ENCODE measurements at places on chromosomes 12 and 14. TPM values are rescaled to one million over a fixed set of nuclear protein-coding genes. Genes with fewer than 3 reads are reported as not detected.

Gene TAS2R10
- total RNA-seq: not detected

DNA sequence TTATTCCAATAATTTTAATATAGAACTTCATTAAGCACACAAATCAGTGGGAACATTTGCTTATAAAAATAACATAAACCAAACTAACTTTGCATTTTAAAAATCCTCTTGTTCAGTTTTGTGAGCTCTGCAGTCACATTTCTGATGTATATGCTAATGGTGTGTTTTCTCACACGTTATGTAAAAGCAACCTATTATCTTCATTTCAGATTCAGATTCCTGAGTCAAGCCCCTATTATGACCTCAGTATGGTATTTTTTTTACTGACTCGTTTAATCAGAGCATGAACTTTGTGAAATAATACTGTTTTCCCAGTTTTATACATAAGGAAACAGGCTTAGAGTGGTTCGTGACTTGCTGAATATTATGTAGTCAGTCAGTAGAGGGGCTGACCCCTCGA, 394.0 kb downstream of the TMEM117 start:
- no peak for DNase-seq

Gene GLIPR1L2
- total RNA-seq: not detected

- no peak for DNase-seq
These were observed 89.3 kb downstream of the OSBPL8 start for GRCh38 chr12:76470028-76470939.

- DNase-seq: no peak
These were observed 182.4 kb upstream of the CCND2 start for GRCh38 chr12:4091016-4091743.

- no peak for DNase-seq
These were observed 305.3 kb upstream of the DDHD1 start for GRCh38 chr14:53458368-53458814.

Gene VDR
- total RNA-seq: 305 TPM

GRCh38 chr12:47754126-47754525, 4.6 kb downstream of the RAPGEF3 start:
- DNase-seq: no peak

GRCh38 chr14:65926935-65927700, 514.6 kb downstream of the FUT8 start:
- no peak for DNase-seq

DNA sequence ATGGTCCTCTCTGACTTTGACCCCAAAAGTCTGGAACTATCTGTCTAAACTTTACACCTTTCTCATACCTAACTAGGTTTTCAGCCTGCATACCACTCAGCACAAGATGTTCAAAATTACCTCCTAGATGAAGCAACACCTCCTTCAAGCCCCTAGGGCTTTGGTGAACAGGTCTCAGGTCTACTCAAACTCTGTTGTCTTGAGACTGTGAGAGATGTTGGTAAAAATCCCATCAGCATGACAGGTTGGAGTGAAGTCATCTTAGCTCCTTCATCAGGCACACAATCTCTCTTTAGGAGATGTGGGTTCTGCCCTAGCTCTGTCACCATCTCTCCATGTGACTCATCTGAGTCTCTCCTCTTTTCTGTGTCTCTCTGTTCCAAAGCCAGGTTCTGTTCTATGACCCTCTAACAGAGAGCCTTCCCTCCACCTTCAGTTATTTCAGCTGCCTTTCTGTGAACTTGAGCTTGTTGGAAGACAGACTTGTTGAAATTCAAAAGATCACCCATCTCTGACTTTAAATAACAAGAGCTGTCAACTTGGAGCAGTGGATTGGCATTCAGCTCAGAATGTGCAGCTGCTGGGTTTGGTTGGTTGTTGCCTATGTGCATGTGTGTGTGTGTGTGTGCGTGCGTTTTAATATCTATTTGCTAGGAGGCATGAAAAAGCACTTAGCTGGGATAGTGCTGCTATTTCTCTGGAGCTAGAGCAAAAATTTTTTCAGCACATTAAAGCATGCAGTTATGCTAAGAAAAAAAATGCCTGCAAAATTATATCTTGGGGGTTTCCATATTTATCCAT, 130.7 kb downstream of the CRACR2A start:
- no peak for DNase-seq

DNA sequence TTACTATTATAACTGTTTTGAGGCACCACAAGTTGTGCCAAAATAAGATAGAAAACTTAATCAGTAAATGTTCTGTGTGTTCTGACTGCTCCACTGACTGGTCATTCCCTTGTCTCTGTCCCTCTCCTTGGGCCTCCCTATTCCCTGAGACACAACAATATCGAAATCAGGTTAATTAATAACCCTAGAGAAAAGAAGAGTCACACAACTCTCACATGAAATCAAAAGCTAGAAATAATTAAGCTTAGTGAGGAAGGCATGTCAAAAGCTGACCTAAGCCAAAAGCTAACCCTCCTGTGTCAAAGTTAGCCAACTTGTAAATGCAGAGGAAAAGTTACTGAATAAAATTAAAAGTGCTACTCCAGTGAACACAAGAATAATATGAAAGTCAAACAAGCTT, 53.8 kb upstream of the CCDC196 start:
- DNase-seq: no peak

DNA sequence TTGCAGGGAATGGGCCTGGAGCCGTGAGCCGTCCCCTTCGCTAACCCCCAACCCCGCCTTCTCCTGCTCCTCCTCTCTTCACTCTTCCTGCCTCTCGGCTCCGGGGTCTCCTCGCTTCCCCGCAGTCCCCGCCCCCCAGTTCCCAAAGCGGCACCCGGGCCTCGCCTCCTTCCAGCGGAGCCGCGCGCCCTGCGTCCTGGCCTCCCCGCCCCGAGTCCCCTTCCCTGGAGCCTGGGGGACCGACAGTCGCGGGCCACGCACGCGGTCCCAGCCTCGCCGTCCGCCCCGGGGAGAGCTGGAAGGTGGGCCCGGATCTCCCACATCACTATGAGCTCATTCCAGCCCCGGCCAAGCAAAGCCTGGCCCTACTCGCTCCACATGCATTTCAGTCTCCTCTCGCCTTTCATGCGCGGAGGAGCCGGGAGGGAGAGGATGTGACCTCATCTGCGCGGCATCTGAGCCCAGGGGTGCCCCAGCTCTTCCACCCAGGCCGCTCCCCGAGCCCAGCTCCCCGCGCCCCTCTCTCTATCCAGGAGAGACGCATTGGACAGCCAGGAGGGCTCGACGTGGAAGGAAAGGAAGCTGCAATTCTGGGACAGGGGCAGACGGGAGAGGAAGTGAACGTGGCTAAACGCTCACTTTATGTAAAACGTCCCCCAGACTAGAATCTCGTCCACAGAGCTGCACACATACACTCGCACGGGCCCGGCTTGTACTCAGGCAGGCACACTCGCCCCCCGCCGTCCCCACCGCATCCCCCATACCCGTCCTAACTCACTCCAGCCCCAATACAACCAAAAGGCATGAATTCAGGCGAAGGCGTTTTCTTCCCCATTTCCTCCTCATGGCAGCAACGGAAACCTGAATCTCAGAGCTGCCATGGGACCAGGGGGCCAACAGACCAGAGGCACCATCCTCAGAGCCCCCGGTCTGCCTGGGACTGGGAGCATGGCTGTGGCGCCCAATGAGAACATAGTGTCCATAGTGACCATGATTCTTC, 108.7 kb upstream of the CCND2 start:
- DNase-seq: peak; percentile 67

Gene ACOT4
- 1.1 TPM for total RNA-seq

DNA sequence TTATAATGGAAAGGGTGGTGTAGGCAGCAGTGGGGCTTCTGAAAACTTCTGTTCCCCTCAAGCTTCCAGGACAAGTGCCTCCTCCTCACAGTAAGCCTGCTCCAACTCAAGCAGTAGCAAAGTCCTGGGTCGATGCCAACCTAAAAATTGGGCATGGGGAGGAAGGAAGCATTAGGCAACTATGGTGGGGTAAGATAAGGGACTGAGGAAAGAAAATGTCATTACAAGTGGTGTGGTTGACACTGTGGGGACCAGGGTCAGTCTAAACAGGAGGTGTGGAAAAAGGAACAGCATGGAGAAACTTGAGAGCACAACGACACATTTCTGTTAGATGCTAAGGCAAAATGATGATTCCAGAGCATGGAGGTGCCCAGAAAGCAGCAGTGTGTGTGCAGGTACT, 34.9 kb downstream of the WIF1 start:
- no peak for DNase-seq

Gene APOF
- not detected for total RNA-seq

DNA sequence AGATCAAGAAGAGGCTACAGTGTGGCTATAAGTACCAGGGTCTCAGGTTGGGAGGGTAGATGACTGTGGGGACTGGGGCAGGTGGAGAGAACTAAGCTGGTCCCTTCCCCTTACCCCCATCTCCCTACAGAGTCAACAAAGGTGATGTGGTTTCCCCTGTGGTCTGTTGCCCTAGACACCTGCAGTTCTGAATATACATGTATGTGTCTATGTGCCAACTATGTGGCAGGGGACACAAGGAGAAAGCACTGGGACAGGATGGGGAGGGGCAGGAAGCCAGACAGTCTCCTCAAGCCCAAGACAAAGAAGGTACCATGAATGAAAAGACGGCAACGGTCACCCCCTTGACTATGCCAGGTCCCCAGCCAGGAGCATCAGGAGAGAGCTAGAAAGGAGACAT, 4.5 kb upstream of the HDAC7 start:
- no peak for DNase-seq

Gene SMCO2
- total RNA-seq: 1.8 TPM

DNA sequence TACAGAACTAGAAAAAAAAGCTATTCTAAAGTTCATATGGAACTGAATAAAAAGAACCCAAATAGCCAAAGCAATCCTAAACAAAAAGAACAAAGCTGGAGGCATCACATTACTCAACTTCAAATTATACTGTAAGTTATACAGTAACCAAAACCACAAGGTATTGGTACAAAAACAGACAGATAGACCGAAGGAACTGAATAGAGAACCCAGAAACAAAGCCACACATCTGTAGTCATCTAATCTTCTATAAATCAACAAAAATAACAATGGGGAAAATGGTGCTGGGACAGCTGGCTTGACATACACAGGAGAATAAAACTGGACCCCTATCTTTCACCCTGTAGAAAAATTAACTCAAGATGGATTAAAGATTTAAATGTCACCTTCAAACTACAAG, 38.1 kb upstream of the CMKLR1 start:
- DNase-seq: no peak

DNA sequence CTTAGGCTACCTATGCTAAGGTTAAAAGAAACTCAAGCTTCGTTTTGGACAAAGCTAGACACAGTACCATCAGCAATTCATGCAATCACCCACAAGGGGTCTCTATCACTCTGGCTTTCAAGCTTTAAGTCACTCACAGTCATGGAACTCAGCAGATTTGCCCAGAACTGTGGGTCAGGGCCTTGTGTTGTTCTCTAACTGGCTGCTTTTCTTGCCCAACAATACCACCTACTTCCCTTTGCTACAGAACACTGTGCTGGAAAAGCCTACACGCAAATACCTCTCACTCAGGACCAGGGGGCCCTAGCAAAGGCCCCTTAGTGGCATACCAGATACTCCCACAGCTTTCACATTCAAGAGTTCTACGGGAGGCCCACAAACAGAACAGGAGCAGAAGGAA, 9.1 kb downstream of the NEMP1 start:
- peak; percentile 50 for DNase-seq

DNA sequence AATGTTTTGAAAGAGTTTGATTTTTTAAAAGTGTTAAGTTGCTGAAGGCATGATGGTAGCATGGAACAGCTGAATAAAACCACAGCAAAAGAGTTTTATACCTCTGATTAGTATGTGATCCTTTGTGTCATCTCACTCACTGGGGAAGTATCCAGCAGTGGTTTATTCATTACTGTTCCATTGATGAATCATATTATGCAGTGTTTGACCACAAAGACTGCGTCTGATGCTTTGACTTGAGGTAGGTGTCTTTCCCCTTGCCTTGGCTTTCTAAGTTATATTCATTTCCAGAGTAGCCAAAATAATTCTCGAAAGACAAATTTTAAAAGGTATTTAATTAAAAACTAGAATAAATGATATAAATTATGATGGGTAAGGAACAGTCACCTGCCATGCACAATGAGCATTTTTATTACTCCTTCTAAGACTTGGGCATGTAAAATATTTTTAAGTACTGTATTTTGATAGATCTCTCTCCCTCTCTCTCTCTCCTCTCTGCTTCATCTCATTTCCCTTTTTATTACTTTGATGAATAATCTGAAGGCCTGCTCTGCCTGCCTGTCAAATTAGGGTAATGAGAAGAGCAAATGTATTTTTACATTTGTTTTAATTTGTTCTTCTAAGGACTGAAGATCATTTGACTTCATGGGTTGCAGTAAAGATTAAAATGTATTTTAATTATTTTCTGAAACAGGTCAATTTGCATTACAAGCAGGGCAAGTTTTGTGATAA, 164.9 kb downstream of the NAV3 start:
- no peak for DNase-seq

- DNase-seq: no peak
These were observed 1.8 kb upstream of the PPP1R12A start for GRCh38 chr12:79936670-79937069.

- no peak for DNase-seq
These were observed 18.5 kb upstream of the DHRS7 start for GRCh38 chr14:60183741-60184140.

DNA sequence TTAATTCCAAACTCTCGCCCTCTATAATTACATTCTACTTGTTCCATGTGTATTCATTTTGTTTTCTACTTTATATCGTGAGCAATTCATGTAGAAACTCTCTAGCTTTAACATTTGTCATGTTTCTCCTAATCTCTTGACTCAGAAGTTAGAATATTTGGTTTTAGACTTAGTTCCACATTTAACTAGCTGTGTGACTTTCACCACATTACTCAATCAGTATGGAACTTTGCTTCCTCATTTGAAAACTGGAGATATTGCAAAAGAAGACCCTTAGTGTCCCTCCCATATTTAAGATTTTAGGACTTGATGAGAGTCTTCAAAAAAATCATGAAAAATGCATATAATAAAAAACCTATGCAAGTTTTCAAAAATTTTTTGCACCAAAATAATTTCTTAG, 447.5 kb downstream of the GXYLT1 start:
- no peak for DNase-seq

- DNase-seq: no peak
These were observed 172.6 kb downstream of the PAX9 start for GRCh38 chr14:36834293-36834692.

Gene AHSA1
- 370 TPM for total RNA-seq

DNA sequence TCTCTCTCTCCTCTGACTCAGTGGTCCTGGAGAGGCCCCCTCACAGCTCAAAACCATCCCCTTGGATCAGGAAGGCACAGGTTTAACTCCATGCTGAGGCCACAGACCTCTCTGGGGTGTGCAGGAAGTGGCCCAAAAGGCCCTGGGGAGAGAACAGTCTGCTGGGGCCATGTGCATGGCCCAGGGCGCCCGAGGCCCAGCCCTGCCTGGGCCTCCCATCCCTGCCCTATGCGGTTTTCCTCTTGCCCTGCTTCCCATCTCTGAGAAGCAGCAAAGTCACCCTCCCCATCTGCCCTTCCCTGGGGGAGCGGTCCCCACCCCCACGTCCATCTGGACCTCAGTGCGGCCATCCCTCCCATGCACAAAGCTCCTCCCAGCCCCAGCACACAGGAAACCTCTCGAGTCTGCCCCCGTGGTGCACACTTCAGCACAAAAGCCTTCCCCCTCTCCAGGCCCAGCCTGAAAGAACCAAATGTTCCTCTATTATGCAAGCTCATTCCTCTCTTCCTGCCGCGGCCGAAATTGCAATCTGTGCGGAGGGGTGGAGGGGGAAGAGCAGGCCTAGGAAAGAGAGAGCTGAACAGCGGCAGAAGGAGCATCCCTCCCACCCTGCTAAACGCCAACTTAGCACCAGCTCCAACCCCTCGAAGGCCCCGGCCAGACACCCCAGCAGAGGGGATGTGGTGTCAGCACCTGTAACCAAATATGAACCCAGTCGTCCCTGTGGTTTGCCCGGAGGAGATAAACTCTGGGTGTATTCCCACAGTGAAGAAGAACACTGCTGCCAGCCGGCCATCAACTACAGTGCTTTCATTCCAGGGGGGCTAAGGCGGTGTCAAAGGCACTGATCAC, 108.5 kb downstream of the SCARB1 start:
- no peak for DNase-seq
